Umbilical cord (tissue), 2 donors: ENCODE measurements at places on chromosomes 3 and 15. TPM values are rescaled to one million over a fixed set of nuclear protein-coding genes. Genes with fewer than 3 reads are reported as not detected.
A peak's percentile ranks its signal among the peaks of the same experiment; 100 is the strongest.

PRR23B gene
- total RNA-seq = 1.4 TPM

PYDC2 gene
- total RNA-seq = not detected

FBXL22 gene
- 86.9 TPM for total RNA-seq

SH2D7 gene
- 0.24 TPM for total RNA-seq

DNA sequence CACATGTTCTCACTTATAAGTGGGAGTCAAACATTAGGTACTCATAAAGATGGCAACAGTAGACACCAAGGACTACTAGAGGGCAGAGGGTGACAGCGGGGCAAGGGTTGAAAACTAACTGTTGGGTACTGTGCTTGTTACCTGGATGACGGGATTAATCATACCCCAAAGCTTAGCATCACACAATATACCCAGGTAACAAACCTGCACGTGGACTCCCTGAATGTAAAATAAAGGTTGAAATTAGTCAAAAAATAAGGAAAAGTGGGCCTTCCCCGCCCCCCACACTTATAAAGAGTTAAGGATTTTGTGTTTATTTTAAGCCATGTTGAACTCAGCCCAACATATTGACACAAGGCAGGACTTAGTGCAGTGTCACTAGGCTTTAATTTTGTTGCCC lies 96.1 kb downstream of the APBA2 start:
- DNase-seq = no peak

- DNase-seq = no peak
These were observed 735.8 kb downstream of the ZPLD1 start for GRCh38 chr3:103170651-103171050.

DNA sequence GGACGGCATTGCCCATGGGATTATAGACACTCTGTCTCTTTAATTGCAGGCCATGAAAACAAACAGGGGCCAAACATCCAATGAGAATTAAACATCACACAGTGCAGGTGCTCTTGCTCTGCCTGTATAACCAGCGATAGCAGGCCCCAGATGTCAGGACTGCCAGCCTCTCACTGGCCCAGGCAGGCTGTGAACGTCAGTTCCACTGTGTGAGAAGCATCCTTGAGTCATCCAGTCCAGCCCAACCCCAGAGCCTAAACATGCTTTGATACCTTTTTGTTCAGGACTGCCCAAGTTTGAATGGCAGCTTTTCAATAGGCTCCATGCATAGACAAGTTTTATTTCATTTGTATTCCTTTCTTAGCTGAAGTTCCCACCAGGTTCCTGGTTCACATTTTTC lies 189.8 kb downstream of the SLCO3A1 start:
- DNase-seq = no peak

GRCh38 chr3:157132936-157133335 lies 27.0 kb downstream of the CCNL1 start:
- DNase-seq = no peak

DNA sequence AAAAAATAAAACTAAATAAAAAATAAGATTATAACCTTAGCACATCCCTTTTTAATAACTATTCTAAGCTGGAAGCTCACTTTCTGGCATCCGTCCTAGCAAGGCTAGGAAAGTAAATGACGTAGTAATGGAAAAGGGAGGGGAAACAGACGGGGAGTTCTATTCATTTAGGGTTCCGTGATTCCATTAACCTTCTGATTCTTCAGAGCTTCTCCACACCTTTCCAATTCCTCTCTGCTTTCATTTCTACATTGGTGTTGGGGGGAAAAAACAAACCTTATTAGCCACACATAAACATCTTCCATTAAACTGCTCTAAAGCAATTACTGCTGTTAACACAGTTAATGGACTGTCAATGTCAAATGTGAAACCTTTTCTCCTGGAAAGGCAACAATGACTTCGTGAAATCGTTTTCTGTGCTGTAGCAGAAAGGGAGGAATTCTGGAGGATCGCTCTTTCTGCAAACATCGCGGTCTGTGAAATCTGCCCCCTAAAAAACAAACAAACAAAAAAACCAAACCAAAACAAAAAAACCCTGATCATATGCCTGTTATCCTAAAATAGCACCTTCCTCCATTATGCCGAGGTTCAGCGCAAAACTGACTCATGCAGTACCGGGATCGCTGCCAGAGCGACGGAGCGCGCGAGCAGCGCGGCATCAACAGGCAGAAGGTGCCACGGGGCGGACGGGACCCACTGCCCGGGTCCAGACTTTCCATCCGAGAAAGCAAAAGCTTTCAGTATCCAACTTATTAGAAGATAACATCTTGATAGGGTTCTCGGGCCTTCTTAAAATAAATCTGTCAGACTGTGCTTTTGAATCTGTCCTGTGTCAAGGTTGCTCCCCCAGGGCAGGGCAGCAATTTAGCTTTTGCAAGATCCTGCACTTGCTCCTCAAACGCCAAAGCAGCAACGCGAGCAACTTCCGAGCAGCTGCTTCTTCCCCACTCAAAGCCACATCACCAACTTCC lies 156.2 kb downstream of the FGF12 start:
- peak; percentile 52 for DNase-seq

- DNase-seq = no peak
These were observed 15.5 kb downstream of the BMF start for GRCh38 chr15:40092979-40093869.

- no peak for DNase-seq
These were observed 56.5 kb downstream of the DCLK3 start for GRCh38 chr3:36707623-36708409.
